NCI-H1436 (cell line): ENCODE measurements at places on chromosomes 11 and 22.

- no peak for DNase-seq
These were observed 16.2 kb upstream of the EIF4G2 start for GRCh38 chr11:10824888-10825287.

DNA sequence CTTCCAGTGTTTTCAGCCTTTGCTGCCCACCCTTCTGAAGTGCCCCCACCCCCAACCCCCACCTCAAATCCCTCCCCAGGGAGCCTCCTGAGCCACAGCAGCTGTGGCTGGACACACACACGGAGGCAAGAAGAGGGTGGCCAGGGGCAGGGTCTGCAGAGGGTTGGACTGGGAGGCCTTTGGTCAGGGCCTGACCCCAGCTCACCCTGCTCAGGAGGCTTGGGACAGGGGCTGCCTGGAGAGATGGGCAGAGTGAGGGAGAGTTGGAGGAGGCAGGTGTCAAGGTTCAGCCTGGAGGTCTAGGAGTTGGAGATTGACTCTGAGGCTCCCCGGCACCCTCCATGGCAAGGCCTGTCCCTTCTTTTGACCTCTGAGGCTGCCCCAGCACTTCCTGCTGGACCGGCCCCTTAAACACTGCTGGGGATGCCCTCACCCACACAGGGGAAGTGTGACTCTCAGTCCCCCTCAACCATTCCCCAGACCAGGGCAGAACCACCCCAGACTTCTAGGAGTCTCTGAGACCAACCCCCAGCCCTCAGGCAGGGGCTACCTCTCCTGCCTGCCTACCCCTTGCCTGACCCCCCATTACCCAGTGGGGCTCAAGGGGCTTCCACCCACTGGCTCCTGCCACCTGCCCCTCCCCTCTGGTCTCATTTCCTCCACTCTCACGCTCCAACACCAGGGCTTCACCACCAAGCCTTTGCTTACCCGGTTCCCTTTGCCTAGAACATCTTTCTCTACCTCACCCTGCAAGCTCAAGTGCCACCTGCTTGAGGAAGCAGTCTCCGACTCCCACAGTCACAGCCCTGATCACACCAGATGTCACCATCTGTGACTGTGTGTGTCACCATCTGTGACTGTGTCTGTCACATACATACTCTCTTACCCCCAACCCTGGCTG is 8.6 kb downstream of the ARAP1 start:
- no peak for DNase-seq

- DNase-seq, result no peak
These were observed 37.6 kb upstream of the RCN1 start for GRCh38 chr11:32053151-32053888.

DNA sequence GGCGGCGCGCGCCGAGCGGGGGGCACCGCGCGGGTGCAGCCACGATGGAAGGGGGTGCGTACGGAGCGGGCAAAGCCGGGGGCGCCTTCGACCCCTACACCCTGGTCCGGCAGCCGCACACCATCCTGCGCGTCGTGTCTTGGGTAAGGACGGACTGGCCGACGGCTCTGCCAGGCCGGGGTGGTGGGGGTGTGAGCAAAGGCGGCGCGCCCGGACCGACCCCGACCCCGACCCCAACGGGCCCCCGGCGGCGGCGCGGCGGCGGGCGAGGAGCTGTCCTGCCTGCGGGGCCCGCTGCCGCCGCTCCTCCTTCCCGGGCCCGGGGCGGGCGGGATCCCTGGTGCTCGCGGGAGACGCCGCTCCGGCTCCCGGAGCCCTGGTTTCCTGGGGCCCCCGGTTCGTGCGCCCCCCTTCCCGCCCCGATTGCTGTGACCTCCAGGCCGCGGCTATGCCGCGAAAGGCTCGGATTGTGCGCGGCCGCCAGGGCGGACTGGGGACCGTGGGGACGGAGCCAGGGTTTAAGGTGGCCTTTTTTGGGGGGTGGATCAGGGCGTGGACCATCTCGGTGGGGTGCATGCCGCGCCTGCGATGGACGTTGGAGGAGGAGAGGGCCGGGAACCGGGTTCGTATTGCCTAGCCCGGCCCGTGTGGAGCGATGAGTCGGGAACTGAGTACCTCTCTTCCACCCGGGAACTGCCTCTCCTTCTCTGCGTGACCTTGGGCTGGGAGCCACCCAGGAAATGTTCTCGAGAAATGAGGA is at the start of gene SYNGR1:
Gene SYNGR1, plus strand, starts transcription at position 25 of the 760 bp plus-strand sequence. Its CDS starts 20 bp downstream, at position 45.
- DNase-seq, result no peak

DNA sequence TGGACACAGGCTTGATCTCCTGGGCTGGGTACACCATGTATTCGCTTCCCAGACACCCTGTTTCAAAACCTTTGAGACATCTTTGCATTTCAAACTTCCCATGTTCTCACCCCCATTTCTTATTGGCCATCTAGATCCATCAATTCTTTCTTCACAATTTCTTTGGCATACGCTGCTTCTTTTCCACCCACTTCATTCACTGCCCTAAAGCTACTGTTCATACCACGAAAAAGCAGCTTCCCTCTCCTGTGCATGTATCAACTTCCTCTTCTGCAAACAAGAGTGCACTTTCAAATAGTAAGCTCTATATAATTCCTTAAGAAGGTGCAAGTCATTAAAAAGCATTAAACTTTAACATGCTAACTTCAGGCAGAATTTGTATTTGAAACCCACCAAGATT is 21.4 kb downstream of the UVRAG start:
- no peak for DNase-seq

- DNase-seq, result no peak
These were observed 24.1 kb upstream of the CLNS1A start for GRCh38 chr11:77661670-77662069.

- no peak for DNase-seq
These were observed 8.0 kb upstream of the RHOD start for GRCh38 chr11:67048515-67049130.

DNA sequence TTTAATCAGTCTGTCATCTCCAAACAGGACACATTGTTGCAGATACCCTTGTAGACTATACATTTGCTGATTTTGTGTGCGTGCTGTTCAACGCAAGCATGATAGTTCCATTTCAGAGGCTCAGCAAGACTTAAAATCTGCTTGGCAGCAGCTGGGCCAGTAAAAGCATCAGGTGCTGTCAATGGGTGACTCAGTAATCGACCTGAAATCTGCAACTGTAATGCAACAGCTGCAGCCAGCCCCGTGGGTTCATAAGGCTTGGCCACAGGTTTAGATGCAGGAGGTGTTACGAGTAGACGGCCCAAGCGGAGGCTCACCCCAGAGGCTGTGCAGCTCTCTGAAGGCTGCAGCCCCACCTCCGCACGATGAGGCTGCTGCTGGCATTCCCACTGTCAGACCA is 84.6 kb downstream of the NTM start:
- DNase-seq, result no peak

DNA sequence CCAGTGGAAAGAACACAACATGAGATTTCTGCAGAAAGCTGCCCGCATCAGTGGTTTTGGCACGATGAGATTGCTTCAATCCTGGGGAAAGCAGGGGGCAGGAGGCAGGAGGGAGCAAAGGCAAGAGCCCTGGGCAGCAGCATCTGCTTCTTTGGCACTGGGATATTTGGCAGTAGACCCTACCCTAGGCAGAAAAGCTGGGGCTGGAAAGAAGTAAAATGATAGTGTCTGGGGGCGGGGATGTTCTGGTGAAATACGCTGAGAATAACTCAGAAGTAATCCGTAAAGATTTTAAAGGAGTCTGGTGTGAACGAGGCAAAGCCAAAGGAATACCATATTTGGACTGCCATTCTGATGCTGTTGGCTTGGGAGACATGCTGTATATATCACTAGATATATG is 62.0 kb downstream of the FAM76B start:
- DNase-seq, result no peak

- no peak for DNase-seq
These were observed 15.2 kb upstream of the CARD10 start for GRCh38 chr22:37534445-37534844.

- no peak for DNase-seq
These were observed 687.2 kb downstream of the OPCML start for GRCh38 chr11:132844956-132845696.

- no peak for DNase-seq
These were observed 36.6 kb downstream of the RPL3 start for GRCh38 chr22:39282645-39283321.

DNA sequence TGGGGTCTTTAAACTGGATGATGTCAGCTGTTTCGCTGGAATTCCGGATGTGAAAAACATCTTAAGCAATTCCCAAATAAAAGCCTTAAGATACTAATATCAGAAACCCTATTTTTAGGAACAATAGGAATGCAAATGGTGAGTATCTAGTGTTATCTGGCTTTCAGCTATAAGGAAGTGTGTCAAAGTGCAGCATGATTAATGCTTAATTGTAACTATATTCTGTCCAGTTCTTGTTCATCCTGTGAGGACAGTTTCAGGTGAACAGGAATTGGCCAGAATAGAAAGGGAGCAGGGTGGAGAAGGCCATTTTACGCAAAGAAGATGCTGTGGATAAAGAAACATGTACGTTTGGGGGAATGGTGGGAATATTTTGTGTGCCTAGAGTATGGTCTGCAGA is 108.2 kb downstream of the RASSF10 start:
- no peak for DNase-seq

GRCh38 chr11:105923807-105924206 is 98.2 kb downstream of the MSANTD4 start:
- no peak for DNase-seq

- no peak for DNase-seq
These were observed 11.5 kb downstream of the CCDC117 start for GRCh38 chr22:28783786-28784671.

DNA sequence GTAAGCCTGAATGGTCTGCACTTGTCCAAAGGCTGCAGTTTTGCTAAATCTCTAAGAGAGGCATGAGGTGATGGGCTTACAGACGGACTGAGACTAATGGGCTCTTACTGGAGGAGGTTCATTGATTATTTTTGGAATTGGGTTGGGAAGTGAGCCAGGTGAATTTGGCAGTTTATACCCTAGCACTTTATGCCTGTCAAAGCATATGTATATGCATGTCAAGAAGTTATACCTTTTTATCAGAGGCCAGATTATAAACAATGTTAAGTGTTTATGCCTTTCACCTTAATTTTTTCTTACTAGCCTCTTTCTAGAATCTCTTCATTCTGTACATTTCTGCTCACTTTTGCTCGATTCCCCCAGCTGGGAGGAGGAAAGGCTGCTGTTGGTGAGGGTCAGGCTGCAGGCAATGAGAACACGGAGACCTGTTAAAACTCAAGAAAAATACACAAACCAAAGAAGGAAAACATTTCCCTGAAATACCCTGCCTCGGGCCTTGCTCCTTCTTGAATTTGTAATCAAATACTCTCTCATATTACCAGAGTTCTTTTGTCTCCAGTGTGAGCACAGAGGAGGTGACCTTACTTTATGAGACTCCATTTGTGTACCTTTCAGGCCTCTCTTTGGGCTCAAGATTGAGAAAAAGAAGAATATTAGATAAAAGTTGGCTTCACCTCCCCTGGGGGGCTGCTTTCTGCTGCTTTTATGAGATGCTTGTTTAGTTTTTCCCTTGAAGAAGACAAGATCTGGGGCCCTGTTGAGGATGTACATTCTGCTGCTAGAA is 19.6 kb downstream of the NAT10 start:
- no peak for DNase-seq

- no peak for DNase-seq
These were observed 684.9 kb upstream of the CCDC90B start for GRCh38 chr11:83971063-83971462.

- DNase-seq, result no peak
These were observed 5.6 kb upstream of the PLXNB2 start for GRCh38 chr22:50313021-50313420.

DNA sequence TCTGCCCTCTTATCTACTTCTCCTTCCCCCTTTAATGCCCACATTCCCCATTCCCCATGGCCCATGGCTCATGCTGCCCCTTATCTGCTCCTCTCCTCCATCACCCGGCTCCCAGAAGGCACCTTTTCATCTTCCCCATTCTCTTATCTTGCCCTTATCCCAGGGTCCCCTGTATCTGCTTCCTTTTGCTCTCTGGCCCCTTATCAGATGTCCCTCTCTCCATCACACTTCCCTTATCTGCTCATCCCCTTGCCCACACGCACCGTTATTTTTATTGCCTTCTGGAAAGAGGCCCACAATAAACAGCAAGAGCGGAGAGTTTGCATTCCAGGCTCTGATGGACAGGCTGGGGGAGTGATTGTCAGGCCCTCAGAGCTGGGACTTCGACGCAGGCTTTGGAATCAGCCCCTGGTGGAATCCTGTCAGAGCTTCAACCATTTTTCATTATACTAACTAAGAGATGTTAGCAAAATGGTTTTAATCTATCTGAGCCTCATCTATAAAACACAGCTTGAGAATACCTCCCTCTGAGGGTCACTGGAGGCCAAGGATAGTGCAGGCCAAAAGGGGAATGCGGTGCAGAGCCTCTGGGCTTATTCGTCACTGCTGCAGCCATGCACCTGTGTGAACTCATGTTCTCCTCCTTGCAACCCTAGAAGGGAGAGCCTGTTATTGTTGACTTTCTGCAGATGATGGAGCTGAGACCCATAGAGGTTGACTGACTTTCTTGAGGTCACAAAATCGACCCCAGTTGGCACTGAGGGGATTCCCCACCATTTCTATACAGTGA is 37.0 kb upstream of the LRRC55 start:
- DNase-seq, result no peak

DNA sequence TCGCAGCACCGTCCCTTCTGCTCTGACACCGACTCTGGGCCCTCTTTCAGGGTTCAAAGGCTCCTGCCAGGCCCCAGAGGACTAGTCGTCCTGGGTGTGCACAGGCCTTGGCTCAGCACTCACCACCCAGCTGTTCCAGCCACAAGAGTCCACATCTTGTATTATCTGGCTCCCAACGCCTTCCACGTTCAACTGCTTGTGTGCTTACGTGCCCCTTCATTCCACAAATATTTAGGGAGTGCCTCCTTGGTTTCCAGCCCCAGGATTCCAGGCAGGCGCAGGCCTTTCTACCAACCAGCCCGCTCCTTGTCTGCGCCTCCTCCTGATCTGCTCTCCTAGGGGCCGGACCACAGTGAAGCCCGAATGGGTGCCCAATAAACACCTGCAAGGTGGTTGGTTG is 70.9 kb downstream of the SCUBE1 start:
- no peak for DNase-seq

DNA sequence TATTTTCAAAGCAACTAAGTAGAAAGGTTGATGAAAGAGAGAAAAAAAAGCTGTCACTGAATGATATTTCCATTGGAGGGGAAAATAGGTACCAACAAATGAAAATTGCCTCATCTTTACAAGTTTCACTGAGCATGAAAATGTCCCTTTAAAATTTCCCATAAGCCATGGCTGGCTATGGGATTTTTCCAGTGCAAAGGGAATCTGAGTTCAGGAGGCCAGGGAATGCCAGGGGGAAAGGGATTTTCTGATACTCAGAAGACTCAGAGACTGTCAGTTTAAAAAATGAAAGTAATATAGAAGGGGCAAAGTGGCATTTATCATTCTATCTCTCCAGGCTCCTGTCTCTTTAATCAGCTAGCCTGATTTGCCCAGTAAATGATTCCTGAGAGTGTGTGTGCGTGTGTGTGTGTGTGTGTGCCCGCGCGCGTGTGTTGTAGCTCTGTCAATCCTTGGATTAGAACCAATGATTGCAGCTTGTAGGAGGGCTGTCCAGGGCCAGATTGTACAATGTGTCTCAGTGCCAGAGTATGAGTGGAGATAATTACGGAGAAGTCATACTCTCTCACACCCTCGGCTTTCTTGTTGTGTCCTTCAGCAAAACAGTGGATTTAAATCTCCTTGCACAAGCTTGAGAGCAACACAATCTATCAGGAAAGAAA is at the start of gene NTM:
Gene NTM, plus strand, starts transcription at position 526 of the 662 bp plus-strand sequence.
- no peak for DNase-seq

GRCh38 chr11:101620026-101620425 is 36.2 kb upstream of the TRPC6 start:
- no peak for DNase-seq
